Amygdala (tissue), 56 donors: ENCODE measurements at places on chromosomes 3 and 15.
A peak's percentile ranks its signal among the peaks of the same experiment; 100 is the strongest.

GRCh38 chr3:171763392-171763791 lies 46.9 kb downstream of the PLD1 start:
- no peak for DNase-seq

- DNase-seq: no peak
These were observed 41.7 kb downstream of the ARIH1 start for GRCh38 chr15:72515591-72516389.

- DNase-seq: no peak
These were observed 180.5 kb upstream of the TRIM42 start for GRCh38 chr3:140497331-140497730.

DNA sequence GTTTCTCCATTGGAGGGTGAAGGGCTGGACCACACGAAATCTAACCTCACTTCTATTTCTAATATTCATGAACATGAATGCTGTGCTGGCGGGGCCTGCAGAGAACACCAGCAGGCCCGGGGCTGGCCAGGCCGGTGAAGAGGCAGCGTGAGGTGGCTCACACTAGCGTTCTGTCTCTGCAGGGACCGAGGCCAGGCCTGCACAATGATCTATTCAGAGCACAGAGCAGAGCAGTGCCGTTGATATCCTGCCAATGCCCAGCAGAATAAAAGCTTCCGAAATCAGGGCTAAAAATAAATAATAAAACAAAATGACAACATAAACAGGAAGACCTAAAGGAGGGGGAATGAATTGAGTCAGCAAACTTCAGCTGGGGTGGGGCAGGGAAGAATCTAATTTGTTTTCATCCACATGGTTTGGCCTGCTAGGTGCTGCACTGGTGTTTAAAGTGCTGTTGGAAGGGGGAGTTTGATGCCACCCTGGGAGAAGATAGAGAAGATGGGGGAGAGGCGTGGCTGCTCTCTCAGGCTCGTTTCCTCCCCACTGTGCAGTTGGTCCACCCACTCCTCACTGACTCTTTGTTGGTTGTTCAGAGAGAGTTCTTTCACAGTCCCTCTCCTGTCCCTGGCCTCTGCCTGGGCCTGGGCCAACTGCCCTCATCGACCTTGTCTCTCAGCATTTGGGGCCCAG lies 837.1 kb downstream of the AGBL1 start:
- DNase-seq: peak; percentile 93

DNA sequence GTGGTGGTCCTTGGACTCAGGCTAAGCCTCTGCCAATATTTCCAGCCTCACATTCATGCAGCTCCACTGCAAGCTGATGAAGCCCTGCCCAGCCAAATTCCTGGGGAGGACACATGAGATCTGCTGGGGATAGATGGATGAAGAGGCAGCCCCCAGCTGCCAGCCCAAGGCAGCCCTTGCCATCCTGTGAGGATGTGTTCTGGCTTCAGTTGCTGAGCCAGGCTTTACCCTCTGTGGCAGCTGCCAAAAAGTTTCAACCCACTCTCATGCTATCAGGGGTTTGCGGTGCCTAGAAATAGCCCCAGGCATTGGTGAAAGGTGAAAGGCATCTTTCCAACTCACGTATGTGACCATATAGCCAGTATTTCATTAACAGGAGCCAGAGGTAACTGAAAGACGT lies 37.6 kb downstream of the C2CD4A start:
- DNase-seq: no peak

GRCh38 chr15:78067328-78068228 lies 9.9 kb downstream of the TBC1D2B start:
- no peak for DNase-seq
